ENCODE measurements at places on chromosomes 6 and 20.

DNA sequence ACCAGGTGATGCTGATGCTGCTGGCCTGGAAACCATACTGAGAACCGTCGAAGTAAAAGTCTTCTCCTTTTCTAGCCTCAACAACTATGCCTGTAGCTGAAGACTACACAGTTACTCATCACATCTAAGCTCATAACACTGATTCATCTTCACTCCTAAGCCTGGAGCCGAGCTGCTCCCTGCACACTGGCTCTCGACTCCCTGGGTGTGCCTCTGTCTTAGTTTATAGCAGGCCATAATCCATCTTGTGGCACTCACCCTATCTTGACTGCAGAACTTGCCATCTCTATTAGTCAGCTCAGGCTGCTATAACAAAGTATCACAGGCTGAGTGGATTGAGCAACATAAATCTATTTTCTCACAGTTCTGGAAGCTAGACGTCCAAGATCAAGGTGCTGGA is 191.0 kb downstream of the UNC5CL start:
- no peak for DNase-seq

- no peak for DNase-seq
Observed at GRCh38 chr20:6397115-6397514, 274.3 kb upstream of the FERMT1 start.

DNA sequence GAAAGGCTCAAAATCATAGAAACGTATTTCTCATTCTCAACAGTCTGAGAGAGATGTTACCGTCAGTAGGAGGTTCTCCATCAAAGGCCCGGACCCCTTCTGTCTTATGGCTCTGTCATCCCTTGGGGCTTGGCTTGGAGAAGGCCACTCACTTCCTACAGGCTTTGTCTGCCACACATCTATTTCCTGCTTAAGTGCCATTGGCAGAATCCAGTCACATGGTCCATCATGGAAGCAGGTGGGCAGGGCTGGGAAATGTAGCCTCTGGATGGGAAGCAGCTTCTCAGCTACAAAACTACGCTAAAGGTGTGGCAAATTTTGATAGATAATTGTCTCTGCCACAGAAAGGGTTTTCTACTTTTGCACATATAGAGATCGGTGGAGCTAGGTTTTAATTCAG is 12.6 kb upstream of the ZFP64 start:
- no peak for DNase-seq

DNA sequence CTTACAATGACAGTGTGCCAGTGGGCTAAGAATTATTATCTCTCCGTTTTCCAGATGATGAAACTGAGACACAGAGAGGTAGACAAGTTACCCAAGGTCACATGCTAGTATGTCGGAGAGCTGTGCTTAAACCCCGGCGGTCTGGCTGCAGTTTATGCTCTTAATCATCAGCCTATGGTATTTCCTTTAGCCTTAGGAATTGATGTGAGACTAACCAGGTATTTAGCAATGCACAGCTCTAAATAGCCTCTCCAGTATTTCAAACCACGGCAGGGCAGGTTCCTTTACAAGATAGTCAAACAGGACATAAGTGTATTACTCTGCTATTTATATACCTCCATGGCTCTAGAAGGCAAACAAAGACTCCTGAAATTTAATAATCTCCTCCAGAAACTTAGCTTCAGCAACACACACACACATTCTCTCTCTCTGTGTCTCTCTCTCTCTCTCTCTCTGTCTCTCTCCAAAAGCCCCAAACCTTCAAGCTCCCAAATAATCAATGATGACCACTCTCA is 142.0 kb upstream of the ZNF217 start:
- DNase-seq, result no peak

DNA sequence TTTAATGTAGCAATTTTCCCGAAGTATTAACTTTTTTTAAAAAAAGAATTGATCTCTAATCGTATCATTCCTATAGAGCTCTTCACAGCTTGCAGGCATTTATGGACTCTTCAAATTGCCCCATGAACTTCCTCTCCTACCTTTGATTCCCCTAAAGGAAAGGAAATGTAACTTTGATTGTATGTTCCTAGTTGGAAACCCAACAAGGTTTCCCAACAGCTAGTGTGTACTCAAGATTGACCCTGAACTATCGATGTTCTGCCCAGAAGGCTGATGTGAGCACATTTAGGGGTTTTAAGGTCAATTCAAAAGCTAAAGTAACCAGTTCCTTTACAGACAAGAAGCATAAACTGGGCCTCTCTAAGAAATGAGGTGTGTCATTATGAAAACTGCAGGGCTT is 491.7 kb downstream of the PTPRT start:
- DNase-seq, result no peak

DNA sequence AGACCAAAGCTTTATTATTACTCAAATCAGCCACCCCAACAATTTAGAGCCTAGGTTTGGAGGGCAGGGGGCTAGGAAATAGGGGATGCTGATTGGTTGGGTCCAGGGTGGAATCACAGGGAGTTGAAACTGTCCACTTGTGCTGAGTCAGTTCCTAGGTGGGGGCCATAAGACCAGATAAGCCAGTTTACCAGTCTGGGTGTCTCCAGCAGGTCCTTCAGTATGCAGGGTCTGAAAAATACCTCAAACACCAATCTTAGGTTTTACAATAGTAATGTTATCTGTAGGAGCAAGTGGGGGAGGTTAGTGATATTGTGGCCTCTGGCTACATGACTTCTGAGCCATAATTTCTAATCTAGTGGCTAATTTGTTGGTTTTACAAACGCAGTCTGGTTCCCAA is 63.2 kb downstream of the UBR2 start:
- DNase-seq, result no peak

- DNase-seq, result no peak
Observed at GRCh38 chr6:33602180-33602579, 18.9 kb upstream of the ITPR3 start.

DNA sequence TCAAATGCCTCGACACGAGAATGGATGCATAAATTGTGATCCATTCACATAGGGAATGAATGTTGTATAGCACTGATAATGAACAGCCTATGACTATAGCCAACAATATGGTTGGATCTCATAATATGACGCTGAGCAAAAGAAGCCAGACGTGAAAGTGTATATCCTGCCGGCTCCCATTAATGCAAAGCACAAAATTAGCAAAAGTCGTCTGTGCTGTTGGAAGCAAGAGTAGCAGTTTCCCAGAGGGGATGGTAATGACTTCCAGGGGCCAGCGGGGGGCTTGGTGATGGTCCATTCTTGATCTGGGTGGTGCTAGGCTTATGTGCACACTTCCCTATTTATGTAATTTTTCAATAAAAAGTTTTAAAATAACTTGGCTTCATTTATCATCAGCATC is 1.0 kb upstream of the TAGAP start:
- no peak for DNase-seq

DNA sequence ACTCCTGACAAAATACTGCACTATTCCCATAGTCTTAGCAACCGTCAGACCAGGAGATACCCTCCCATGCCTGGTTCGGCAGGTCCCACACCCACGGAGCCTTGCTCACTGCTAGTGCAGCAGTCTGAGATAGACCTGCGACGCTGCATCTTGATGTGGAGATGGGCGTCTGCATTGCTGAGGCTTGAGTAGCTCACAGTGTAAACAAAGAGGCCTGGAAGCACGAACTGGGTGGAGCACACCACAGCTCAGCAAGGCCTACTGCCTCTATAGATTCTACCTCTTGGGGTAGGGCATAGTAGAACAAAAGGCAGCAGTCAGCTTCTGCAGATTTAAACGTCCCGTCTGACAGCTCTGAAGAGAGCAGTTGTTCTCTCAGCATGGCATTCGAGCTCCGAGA is 25.4 kb downstream of the TMEM244 start:
- DNase-seq, result no peak

DNA sequence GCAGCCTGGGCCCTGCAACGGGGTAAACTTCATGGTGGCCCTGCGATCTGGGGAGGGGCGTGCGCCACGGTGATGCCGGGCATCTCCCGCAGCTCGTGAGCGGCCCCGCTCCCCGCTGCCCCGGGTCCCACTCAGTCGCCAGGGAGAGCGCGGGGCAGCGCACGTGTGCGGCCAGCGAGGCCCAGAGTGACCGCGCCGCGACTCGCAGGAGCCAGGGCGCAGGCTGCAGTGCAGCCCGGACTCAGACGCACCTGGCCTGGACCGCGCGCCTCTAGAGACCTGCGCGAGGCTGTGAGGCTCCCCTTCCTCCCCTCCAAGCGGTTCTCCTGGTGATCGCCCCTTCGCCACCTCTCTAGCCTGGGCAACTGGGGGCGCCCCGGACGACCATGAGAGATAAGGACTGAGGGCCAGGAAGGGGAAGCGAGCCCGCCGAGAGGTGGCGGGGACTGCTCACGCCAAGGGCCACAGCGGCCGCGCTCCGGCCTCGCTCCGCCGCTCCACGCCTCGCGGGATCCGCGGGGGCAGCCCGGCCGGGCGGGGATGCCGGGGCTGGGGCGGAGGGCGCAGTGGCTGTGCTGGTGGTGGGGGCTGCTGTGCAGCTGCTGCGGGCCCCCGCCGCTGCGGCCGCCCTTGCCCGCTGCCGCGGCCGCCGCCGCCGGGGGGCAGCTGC is 652 bp downstream of the BMP6 start:
- DNase-seq, result no peak

DNA sequence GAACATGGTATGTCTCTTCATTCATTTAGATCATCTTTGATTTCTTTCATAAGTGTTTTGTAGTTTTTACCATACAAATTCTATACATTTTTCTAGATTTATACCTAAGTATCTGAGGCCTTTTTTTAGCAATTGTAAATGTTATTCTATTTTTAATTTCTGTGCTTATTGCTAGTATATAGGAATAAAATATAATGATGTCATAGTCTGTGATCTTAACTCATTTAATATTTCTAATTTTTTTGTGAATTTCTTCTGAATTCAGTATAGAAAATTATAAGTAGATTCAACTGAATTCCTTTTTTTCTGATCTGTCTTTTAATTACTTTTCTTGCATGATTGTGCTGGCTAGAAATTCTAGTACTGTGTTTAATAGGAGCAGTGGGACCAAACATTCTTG is 520.6 kb downstream of the NKAIN2 start:
- DNase-seq, result no peak

DNA sequence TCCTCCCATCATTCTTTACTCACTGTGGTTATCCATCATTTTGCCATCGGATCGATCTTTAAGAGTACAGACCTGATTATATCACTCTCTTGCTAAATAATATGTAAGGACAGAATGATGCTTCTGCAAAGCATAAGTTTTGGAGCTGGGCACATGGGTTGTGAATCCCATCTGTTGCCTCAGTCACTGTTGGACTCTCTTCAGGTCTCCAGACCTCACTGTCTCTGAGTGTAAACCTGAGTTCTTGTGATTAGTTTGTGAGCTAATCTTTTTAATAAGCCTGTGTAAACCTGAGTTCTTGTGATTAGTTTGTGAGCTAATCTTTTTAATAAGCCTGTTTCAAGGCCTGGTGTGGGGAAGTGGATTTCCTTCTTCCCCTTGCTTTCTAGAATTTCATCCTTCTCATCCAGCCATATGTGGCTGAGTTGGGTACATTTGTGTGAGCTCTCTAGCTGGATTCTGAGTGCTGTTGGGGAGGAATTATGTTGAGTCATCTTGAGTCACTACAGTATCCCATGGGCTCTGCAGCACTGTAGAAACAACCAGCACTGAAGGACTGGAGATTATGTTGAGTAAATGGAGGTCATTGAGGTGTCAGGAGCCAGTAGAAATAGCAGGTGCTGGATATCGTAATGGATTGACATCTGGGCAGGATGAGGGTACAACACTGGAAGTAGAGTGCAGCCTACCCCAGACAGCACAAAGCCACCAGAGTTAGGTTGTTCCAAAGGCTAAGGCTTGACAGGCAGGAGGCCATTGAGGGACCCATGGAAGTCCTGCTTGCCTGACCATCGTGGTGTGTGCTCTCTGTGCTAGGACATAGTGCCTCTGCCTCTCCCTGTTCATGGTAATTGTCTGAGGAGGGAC is 52.4 kb downstream of the SCAND1 start:
- no peak for DNase-seq

DNA sequence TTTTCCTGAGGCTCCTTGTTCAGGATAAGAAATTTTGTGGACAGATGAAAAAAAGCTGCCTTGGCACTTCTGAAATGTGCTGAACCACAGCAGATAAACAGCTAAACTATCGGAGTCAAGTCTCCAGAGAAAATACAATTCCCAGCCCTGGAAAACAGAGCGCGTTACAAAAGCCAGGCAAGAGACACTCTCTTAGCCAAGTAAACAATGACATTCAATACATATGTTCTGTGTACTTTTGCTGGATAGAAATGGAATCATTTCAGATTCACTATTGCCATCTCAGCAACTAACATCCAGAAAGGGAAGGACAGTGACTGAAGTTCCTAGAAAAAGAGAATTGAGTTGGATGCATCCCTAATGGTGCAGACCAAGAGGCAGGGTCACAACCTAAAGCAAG is 196.8 kb upstream of the NRSN1 start:
- DNase-seq, result no peak

- DNase-seq, result no peak
Observed at GRCh38 chr6:18477301-18477941, 90.3 kb downstream of the RNF144B start.

DNA sequence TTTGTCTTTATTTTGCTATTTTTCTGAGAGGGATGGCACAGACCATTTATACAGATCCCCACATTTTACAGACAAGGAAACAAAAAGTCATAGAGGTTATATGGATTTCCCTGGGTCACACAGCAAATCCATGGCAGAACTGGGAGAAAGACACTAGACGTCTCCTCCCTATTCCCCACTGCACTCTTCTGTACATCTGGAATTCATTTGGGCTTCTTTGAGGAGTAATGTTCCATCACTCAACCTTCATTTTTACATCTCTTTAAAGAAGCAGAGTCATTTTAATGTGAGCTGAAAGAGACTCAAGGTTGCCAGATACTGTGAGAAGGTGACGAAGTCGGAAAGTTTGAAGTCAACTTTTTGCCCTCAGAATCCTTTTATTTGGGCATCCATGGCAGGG is 207.3 kb downstream of the OTOR start:
- no peak for DNase-seq

DNA sequence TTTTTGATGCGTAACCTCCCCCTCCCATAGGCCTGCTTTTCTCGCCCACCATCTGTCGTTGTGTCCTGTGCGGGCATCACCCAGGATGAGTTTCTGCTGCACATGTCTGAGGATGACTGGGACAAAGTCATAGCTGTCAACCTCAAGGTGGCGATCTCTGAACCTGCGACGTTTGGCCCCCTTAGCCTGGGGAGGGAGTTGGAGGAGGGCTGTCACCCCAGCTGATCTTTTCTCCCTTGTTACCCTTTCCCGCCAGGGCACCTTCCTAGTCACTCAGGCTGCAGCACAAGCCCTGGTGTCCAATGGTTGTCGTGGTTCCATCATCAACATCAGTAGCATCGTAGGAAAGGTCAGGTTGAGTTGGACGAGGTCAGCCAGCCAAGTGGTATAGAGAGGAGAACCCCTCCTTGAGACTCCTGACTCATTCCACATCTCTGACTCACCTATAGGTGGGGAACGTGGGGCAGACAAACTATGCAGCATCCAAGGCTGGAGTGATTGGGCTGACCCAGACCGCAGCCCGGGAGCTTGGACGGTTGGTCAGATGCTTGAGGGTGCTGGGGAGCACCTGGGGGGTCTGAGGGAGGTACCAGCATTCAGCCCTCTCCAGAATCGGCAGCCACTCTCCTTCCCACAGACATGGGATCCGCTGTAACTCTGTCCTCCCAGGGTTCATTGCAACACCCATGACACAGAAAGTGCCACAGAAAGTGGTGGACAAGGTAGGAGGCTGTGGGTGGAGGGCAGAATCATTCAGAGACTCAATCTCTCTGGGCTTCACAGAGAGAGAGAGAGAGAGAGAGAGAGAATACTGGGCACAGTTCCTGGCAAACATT is 954 bp downstream of the HSD17B8 start:
- DNase-seq, result no peak
